ENCODE measurements at places on chromosomes 4 and X.
A peak's percentile ranks its signal among the peaks of the same experiment; 100 is the strongest.

- DNase-seq: no peak
These were observed 572.5 kb downstream of the MAGEB5 start for GRCh38 chrX:26788402-26788998.

DNA sequence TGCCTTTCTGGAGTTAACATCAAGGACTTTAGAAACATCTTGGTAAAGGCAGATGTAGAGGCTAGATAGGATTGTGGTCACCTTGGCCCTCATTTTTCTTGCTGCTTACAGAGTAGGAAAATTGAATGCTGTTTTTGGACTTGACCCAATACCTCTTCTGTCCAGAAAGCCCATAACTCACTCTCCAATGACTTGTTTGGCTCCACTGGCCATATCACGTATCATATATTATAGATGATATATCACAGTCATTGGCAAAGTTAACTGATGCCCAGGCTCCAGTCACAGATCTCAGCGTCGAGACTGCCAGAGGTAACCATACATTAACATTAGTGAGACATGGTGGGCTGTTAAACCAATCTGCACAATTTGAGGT is 88.1 kb upstream of the PLAC1 start:
- no peak for DNase-seq

- DNase-seq: no peak
These were observed 7.4 kb downstream of the RAB33A start for GRCh38 chrX:130179170-130179569.

GRCh38 chr4:187504974-187505797 is 490.4 kb upstream of the ZFP42 start:
- no peak for DNase-seq

DNA sequence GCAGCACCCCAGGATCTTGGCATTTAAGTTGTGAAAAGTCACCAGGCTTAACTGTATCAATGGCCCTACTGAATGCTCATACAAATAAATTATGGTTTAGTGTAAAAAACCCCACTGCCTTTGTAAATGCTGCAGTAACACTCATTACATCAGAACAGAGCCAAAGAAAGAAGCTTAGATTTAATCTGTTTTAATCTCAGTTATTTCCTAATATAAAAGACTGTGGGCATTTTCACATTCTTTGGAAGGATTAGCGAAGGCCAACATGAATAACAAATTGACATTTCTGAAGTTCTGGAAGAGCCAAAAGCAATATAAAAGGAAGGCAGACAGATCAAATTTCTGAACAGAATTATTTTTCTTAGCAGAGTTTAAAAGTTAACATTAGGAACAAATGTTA is 140.0 kb upstream of the HCCS start:
- no peak for DNase-seq

- DNase-seq: no peak
These were observed 173.4 kb downstream of the SCFD2 start for GRCh38 chr4:53192496-53192895.

DNA sequence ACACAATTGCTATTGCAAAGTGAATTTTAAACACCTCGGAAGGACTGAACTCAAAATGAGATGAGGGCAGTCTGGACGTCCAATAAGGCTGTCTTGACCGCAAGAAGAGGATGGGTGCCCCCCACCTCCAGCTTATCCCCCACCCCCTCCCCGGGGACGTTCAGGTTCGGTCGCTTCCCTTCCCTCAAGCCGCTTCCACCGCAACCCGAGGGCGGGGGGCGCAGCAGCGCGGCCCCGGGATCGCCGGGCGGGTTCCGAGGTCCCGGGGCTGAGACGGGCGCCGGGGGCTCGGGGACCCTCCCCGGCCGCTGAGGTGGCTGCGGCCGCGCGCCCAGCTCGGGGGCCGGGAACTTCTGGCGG is 480 bp downstream of the USP46 start:
- DNase-seq: no peak

GRCh38 chr4:145976680-145977079 is 38.1 kb upstream of the ZNF827 start:
- no peak for DNase-seq

DNA sequence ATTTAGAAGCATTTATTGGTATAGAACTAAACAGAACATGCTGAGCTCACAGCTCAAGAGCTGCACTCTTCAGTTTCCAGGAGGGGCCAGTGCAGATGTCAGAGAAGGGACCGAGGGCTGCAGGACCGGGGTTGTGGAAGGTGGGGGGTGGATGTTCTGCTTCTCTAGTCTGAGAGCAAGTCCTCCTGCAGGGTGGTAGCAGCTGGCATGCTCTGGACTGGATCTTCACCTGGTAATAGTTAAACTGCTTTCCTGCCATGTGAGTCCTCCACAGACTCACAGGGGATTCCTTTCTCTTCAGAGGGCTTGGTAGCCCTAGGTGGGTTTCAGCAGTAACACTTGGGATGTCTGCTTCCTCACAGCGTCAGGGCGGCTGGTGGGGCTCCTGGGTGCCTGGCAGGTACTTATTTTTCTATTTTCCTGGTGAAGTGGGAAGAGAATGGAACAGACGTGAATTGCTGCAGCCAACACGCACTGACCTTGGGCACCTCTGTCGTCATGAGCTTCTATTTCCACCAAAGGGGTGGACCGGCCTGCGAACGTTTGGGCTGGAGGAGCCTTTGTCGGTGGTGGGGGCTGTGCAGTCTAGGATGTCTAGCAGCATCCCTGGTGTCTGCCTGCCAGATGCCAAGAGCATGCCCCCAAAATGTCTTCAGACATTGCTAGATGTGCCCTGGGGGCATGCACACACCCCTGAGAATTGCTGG is 2.5 kb downstream of the MAEA start:
- DNase-seq: no peak

- no peak for DNase-seq
These were observed 4.2 kb upstream of the ZNF157 start for GRCh38 chrX:47366041-47366722.

GRCh38 chrX:53713987-53714579 is 27.6 kb upstream of the HUWE1 start:
- DNase-seq: no peak

GRCh38 chrX:151082077-151082948 is 94.1 kb upstream of the GPR50 start:
- peak; percentile 8 for DNase-seq

DNA sequence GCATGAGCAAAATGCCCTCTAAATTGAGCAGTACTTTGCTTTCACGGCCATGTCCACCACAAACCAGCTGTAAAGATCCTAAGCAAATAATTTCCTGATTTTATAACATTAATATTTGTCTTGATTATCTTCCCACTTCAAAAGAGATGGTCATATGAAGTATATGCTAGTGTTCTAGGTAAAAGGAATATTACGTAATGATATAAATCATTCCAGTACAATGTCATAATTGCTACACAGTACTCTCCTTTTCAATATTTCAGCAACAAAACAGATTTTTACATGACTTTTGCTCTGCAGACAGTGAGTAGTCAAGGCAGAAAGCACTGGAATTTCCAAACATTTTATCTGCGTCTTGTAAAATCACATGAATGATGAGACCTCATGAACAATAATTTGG is 572.8 kb upstream of the FRG1 start:
- no peak for DNase-seq

DNA sequence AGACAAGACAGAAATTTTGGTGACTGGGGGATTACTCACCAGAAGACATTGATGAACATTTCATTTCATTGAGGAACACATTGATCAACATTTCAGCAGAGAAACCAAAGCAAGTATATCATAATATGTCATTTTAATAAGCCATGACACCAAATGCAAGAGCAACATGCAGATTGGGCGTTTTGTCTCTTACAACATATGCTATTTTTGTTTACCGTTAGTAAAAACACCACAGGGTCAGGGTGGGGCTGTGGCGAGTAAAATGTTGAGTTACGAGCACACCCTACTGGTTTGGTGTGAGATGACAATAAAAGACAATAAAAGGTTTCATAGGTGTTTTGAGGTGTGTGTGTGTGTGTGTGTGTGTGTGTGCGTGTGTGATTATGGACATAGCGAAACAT is 294.5 kb downstream of the PDGFC start:
- no peak for DNase-seq

DNA sequence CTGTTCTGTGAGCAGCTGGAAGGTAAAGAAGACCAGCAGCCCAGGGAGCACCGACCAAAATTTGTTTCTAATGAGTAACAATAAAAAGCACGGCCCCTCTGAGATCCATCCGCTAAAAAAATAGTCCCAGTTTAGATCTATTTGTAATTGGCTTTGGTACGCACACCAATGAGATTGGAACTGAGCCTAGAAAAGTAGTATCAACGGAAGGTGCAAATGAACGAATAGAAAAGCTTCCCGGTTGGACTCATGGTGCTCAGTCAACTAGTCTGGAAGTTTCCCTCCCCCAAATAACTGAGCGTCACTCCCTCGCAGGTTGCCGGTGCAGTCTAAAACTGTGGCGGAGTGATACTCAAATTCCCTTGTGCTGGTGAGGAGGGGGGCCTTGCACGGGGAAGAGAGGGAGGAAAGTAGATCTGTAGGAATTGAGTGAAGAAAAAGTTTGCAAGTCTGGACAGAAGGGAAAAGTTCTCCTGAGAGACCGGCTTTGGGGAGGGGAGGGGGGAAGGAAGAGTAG is at the start of gene COL4A5:
TSS of gene COL4A5 (plus strand) at position 413 of the 517 bp plus-strand sequence. CDS start 288 bp downstream, outside the sequence.
- peak; percentile 84 for DNase-seq

DNA sequence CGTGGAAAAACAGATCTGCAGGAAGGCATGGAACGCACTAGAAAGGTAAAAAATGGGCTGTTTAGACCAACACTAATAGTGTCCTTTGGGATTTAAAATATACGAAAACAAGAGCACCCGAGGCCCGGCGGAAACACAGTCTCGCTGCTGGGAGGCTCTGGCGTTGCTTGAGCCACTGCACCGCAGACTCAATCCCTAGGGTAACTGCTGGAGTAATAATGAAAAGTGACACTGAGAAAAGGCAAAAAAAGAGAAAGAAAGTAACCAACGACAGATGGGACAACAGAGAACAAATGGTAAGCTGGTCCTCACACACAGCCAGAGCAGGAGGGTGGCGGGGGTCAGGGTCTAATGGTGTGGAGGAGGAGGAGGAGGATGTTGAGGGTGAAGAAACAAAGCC is 15.4 kb downstream of the IRAK1 start:
- no peak for DNase-seq

DNA sequence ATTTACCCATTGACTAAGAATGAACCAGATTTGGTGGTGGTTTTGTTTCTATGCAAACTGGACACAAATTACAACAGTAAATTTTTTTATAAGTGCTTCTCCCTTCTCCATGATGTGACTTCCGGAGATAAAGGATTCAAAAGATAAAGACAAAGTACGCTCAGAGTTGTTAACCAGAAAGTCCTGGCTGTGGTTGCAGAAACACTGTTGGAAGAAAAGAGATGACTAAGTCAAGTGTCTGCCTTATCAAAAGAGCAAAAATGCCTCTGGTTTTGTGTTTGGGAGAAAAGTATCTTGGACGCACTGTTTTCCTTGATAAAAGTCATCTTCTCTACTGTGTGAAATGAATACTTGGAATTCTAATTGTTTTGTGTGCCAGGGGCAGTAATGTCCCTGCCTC is 213.4 kb downstream of the GC start:
- DNase-seq: no peak

DNA sequence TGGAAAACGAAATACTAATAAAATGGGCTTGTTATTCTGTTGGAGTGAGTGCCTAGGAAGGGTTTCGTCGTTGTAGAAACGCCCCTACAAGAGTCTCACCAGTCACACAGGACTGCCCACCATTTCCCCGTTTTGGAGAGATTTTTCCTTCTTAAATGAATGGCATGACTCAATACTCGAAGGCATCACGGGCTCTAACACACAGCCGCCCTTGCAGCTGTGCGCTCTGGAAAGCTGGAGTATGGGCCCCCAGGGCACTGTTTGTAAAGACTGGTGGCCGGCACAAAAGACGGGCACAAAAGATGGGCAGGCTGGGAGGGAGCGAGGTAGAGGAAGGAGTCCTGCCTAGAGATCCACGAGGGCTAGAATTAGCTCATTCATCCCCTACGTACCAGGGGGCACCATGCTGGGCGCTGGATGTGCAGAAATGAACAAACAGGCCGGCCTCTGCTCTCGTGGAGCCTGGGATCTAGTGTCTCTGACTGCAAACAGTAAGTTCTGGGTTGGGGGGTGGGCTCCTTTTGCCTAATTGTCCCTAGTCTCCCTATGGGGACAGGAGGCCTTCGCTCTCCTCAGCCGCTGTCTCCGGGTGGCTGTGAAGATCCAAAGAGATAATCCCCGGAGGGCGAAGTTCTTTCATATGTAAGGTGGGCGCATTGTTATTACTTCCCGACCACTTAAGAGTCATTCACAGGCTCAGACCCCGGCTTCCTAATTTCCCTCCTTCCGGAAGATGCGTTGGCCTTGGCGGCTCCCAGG is 1.0 kb upstream of the SFRP2 start:
- DNase-seq: no peak

DNA sequence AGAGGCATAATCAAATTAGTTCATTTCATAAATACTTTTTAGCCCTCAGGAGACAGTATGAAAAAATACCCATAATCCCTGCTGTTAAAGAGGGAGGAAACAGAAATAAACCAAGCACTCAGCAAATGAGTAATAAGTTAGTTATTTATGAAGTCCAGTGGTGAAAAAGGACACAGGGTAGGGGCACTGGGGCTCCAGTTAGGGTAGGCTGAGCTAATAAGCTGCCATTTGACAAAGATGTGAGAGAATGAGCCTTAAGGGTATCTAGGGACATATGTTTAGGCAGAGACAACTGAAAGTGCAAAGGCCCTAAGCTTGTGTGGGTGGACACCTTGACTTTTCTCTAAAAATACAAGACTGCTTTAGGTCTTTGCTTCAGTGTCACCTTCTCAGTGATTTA is 94.4 kb downstream of the IL15 start:
- no peak for DNase-seq

GRCh38 chr4:31657859-31658570 is 937.8 kb downstream of the PCDH7 start:
- no peak for DNase-seq

DNA sequence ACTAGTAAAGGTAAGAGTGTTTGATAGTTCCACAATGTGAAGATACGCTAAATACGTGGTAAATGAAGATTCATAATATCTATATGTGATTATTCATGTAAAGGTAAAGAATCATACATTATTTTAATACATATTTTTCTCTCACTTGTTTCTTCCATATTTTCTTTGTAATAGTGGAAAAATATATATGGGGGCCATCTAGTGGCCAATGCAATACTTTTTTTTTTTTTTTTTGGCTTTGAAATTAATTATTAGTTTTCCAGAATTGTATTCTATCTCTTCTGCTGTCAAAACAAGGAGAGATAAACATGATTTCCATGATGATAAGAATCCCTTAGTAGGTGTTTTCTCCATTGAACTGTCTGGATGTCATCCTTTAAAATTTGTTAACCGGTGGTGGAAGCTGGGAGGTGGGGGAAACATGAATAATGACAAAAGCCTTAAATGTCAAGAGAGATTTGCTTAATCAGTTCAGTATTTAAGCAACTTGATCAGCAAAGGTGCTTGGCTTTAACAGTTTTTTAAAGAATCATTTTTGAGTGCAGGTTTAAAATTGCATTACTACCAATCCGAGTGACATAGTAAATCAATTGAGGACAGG is 508.7 kb upstream of the HTR2C start:
- no peak for DNase-seq

DNA sequence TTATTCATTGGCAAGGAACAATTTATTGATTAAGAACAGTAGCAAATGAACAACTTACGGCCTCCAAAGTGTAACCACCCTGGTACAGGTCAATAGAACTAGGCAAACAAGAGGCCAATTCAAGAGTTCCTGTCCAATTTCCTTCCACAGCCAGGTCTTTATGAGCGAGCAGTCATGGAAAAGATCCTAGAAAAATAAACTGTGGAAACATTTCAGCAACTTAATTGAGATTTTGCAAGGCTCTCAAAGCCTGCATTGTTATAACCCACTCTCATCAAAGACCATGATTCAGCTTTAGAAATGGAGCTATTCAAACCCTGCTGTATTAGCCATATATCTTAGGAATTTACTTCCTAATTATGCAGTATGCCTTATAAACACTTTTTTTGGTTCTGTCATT is 43.6 kb downstream of the UNC5C start:
- no peak for DNase-seq

Measured in HS-27A (cell line).